ENCODE measurements at places on chromosomes 7 and 10.

DNA sequence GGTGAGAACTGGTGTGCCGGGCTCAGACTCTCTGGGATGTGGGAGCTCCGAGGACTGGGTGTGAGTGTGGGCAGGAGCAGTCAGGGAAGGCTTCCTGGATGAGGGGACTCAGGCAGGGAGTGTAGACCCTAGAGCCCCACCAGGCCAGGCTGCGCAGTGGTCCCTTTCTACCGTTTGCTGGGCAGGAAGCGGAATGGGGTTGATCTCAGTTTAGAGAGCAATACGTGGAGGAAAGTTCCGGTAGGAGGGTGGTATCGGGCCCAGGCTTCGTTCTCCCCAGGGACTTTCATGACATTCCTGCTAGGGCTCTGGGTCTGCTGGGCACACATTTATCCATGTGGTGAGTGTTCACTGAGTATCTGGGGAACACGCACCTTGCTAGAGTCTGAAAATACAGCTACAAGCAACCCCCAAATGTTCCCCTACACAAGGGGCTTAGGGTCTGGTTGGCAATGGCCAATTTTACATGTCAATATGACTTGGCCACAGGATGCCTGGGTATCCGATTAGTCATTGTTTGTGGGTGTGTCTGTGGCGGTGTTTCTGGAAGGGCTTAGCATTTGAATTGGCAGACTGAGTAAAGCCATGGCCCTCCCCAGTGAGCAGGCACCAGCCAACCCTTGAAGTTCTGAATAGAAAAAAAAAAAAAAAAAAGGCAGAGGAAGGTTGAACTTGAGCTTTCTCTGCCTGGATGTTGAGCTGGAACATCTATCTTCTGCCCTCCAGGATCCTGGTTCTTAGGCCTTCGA is 20.8 kb downstream of the GHRHR start:
- no peak for DNase-seq

DNA sequence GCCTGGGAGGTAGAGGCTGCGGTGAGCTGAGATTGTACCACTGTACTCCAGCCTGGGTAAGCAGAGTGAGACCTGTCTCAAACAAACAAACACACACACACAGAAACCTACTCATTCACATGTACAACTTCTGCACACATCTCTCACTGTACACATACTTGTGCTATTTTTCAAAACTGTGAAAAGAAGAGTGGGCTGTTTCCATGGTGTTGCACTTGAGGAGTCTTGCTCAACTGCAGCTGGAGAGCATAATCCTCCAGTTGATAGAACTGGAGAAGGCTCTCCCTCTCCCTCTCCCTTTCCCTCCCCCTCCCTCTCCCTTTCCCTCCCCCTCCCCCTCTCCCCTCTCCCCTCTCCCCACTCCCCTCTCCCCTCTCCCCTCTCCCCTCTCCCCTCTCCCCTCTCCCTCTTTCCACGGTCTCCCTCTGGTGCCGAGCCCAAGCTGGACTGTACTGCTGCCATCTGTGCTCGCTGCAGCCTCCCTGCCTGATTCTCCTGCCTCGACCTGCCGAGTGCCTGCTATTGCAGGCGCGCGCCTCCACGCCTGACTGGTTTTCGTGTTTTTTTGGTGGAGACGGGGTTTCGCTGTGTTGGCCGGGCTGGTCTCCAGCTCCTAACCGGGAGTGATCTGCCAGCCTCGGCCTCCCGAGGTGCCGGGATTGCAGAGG is 43.7 kb upstream of the DLD start:
- DNase-seq: no peak

GRCh38 chr10:67666416-67667034 is 29.5 kb downstream of the CTNNA3 start:
- DNase-seq: no peak

GRCh38 chr7:116575853-116576252 is 51.0 kb downstream of the CAV1 start:
- DNase-seq: no peak

DNA sequence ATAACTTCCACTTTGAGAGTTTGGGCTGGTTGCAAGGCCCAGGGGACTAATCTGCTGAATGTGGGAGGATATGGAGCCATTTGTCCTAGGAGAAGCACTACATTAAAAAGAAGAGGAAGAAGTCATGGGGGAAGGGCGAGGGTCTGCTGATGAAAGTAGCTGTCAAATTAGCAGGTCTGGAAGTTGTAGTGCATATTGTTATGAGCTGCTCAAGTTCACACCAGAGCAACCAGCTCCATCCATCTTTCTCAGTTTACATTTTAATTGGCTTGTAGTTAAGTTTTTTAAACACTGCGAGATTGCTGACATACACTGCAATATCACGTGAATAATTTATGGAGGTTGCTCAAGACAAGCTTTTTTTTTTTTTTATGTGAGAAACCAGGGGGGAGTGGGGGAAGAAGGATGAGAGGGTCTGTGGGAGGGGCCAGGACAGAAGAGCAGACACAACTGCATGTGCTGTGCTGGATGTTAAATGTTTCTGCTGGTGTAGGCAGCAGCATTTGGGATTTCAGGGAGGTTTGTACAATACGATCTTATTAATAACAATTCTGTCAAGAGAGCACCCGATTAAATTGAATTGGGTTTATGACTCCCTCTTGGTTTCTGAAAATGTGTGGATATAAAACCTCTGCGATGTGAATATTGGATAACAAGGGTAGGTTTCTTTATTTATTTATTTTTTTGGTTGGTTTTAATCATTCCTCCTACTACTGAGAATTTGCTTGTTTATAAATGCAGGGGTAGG is 759.0 kb upstream of the GALNT17 start:
- DNase-seq: no peak

DNA sequence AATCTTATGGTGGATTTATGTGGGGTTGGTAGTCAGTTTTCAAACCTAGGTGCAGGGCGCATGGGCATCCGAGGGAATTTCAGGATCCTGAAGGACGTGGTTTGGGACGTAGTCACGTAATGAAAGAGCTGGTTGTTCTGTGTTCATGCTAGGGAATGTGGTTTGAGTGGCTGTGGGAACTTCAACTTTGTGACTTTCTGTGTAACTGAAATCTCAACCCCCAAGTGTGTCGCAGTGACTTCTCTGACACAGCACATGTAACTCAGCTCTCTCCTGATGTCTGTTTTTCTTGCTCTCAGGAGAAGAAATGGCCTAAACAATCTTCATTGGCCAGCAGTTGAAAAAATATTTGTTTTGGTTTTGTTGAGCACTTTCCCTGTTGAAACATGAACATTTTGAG is 199.0 kb downstream of the PTEN start:
- no peak for DNase-seq

DNA sequence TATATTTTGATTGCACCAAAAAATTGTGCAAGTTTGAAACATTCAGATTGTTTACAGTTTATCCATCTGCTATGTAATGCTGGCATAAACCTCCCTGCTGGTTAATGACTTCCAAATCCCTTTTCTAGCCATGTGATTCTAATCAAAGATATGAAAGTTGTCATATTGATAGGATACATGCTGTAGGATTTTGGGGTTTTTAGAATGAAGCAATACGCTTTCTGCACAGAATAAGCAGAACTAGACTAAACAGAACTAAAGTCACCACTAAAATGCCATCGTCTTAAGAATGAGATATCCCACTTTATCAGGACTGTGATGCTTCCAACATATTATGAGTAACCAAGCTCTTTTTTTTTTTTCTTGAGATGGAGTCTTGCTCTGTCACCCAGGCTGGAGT is 856 bp downstream of the SSMEM1 start:
- DNase-seq: no peak

GRCh38 chr7:16233517-16233916 is 187.8 kb downstream of the CRPPA start:
- no peak for DNase-seq

GRCh38 chr10:34126371-34127151 is 688.5 kb downstream of the PARD3 start:
- no peak for DNase-seq

Measured in activated T-helper 1 cell treated with anti-CD3 and anti-CD28 coated beads, Interleukin-2, amount 50 U/mL, for 16 hours (primary cell).